ENCODE measurements at places on chromosomes 3 and 15.

GRCh38 chr3:8438507-8439079 is 63.0 kb upstream of the LMCD1 start:
- DNase-seq: no peak

DNA sequence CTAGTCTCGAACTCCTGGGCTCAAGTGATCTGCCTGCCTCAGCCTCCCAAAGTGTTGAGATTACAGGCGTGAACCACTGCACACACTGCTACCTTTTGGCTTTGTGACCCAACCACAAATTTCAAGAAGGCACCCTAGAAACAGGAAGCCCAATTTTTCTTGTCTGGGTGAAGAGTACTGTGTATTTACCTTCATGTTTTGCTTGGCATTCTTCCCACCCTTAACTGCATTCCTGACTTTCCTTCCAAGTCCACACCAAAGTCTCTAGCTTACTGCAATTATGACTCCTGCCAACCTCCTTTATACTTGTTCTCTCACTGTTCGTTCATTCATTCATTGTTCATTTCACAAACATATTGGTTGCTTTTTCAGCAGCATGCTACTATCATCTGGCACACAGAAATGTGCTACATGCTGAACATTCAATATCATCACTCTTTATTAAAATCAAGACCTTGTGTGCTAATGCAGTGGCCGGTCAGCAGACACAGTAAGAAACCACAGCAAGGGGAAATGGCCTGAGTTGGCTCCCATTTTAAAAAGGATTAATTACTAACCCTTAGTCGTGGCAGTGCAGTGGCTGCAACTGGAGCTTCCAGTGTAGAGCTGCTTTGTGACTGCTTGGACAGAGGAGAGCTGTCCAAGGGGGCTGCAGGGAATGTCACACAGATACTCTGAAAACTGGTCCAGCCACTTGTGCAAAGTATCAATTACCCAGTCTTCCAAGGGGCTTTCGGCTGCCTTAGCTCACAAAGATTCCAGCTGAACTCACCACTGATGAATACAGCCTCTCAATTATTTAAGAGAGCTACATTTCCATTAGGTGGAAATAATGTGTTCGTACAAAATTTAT is 94.0 kb downstream of the ETFA start:
- no peak for DNase-seq

DNA sequence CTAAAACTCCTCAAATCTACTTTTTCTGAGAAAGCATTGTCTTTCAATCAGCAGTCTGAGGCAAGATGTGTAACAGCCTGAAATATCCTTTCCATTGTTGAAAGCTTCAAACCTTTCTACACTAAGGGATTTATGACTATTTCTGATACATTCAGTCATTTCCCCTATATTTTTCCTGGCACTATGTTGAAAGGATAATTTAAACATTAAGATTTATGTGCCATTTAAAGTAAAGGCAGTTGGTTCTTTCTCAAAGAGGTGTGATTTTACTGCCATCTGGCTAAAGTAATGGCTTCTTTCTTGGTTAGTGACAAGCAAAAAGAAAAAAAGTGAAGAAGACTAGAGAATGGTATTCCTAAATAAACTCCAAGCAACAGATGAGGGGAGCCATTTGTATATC is 249.6 kb upstream of the COL8A1 start:
- no peak for DNase-seq

- DNase-seq: peak; percentile 24
Observed at GRCh38 chr15:93035953-93036810, 52.8 kb downstream of the RGMA start.

DNA sequence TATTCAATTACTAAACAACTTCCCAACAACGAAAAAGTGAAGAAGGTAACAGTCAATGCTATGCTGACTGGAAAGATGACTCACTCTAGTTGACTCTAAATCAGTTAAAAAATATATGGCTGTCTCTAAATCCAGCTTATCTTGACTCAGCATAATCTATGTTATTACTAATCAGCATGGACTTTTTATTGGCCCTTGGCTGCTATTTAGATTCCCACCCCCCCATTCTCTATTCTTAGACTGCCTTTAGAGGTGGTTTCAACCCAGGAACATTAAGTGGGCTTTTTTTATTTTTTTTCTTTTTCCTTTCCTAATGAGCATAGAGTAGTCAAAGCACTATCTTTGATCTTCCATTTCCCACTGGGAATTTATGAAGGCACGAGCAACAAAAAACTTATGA is 1.9 kb downstream of the PCOLCE2 start:
- DNase-seq: no peak

Data from stimulated activated CD8-positive, alpha-beta memory T cell treated with anti-CD3 and anti-CD28 coated beads, Interleukin-15, amount 100 ng/mL, for 48 hours (primary cell).